ENCODE measurements at places on chromosomes 6 and 20. TPM values are rescaled to one million over a fixed set of nuclear protein-coding genes. Genes with fewer than 3 reads are reported as not detected.

GRCh38 chr6:104754788-104755409 is 104.8 kb downstream of the HACE1 start:
- DNase-seq, result no peak

DNA sequence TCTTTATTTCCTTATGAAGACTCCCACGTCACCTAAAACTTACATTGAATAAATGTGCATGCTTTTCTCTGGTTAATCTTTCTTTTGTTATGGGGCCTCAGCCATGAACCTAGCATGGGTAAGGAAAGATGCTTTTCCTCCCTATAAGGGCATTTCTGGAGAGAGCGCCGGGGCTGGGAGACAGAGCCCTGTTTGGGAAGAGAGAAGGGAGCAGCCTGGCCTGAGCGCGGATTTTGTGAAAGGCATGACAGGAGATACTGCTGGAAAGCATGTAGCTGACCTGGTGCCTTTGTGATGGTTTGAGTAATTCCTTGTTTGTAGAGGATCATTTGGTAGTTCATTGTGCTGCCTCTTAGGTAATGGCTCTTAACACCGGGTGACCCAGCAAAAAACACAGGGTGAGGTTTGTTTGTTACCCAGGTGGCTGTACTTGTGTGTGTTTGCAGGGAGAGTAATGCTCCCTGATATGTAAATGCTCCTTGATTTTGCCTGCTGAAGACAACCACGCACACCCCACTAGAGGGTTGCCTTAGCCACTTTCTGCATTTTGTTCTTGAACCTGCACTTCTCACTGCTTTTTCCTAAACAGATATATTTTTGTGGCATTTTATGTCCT is 59.2 kb downstream of the ANKRD6 start:
- no peak for DNase-seq

GRCh38 chr20:62636446-62636845 is 5.9 kb upstream of the SLCO4A1 start:
- DNase-seq, result no peak

- DNase-seq, result no peak
These were observed 144.6 kb upstream of the AFDN start for GRCh38 chr6:167682125-167682524.

GRCh38 chr6:12138936-12139335 is 126.8 kb downstream of the HIVEP1 start:
- no peak for DNase-seq

The THBD gene
- 2.1 TPM for total RNA-seq

DNA sequence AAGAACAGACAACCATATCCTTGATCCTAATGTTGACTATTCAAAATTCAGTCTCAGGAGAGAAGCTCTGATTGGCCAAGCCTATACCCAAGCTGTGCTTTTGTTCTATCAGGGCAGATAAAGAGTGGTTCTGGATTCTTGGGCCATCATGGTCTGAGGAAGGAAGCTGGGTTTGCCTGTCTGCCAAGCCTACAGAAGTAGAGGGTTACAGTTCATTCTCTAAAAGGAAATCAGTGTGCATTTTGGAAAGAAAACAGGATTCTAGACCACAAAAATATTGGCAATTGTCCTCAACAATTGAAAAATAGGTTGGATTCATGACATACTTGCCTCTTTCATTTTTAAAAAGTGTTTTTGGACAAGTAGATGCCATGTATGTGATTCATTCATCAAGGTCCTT is 145.4 kb upstream of the BMP2 start:
- no peak for DNase-seq

GRCh38 chr20:10225439-10226060 is 6.9 kb downstream of the SNAP25 start:
- DNase-seq, result no peak

- DNase-seq, result no peak
These were observed 114.4 kb upstream of the ARMC2 start for GRCh38 chr6:108733706-108734265.

DNA sequence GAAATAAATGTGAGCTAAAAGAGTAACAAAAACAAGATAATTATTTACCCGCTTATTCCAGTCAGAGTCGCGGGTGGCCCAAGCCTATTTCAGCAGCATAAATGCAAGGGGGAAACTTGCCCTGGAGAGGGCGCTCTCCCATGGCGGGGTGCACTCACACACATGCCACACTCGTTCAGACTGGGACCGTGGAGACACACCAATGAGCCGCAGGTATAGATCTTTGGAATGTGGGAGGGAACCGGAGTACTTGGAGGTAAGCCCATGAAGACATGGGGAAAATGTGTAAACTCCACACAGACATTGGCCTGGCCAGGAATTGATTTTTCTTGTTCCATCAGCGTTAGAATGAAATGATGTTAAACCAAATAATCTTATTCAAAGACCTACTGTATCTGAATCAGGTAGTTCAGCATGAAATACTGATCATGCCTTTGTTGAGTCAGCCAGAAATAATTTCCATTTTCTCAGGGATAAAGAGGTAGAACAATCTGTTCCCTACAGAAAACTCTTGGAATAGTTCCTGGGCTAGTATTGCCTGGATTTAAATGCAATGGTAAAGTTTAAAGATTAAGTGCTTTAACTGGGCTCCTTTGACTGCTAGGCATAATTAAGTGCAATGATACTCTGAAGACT is 191.5 kb downstream of the MCHR2 start:
- DNase-seq, result no peak

DNA sequence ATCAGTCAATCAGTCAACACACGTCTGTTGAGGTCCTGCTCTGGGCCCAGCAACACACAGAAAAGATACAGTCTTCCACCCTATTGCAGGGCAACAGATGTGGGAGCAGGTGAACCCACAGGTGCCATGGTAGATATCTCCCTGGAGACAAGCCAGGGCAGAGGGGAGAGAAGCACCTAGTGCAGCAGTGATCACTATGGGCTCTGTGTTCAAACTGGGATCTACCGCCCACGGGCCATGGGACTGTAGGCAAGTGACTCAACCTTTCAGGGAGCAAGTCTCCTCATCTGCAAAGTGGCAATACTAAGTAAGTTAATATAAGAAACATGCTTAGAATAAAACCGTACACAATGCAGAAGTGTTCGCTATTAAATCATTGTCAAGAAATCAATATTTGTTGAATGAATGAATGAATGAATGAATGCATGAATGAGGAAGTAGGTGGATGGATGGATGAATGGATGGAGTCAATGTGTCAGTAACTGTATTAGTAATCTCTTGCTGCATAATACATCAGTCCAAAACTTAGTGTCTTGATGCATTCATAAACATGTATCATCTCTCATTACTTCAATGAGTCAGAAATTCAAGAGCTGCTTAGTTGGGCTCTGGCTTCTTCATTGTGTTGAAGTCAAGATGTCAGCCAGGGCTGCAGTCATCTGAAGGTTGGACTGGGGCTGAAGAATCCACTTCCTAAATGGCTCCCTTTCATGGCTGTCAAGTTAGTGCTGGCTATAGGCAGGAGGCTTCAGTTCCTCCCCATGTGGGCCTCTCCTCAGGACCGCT is 31.9 kb upstream of the NFATC2 start:
- DNase-seq, result no peak

The LST1 gene
- 50.5 TPM for total RNA-seq

DNA sequence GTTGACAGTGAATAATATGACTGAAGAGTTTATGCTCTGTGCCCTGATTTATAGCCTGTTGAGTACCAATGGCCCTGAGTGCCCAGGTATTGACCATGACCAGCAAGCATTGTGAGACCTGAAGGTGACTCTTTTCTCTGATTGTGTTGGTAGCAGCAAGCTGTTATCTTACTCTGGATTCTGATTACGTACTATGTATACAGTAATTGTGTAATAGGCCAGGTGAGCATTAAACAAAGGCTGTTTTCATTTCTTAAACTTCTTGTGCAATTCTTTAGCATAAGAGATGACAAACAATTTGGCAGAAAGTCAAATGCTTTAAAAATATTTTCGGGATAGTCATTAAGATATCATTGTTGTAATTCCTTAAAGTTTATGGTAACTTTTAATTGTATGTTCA is 111.7 kb upstream of the PTPRK start:
- DNase-seq, result no peak

DNA sequence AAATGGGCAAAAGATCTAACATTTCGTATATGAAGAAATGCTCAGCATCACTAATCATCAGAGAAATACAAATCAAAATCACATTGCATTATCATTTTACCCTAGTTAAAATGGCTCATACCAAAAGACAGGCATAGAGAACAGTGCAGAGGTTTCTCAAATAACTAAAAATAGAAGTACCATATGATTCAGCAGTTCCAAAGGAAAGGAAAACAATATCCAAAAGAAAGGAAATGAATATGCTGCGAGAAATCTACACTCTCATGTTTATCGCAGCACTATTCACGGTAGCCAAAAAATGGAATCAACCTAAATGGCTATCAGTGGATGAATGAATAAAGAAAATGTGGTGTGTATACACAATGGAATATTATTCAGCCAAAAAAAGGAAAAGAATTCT is 63.5 kb downstream of the VTA1 start:
- no peak for DNase-seq

DNA sequence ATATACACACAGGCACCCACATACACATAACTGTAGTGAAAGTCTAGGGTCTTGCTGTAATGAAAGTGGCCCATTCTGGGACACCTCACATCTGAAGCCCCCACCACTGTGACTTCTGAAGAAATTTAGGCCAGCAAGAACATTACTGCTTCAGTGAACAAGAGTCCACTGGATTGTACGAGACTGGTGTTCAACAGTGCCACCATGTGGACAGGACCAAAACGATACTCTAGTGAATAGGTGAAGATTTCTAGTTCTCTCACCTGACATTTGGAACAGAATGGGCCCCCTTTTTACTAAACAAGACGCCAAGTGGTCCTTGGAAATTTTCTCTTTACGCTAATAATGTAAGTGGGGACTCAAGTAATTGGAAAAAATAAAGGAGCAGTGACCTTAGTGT is 156.9 kb downstream of the MAFB start:
- DNase-seq, result no peak

The PTCRA gene
- total RNA-seq, result not detected

The KIF13A gene
- total RNA-seq, result 19.5 TPM

The PKHD1 gene
- total RNA-seq, result not detected

The ZKSCAN3 gene
- 3.1 TPM for total RNA-seq

The SIRPG gene
- 3.9 TPM for total RNA-seq

All from natural killer cell (primary cell).